ENCODE measurements at places on chromosomes 11 and 22.

DNA sequence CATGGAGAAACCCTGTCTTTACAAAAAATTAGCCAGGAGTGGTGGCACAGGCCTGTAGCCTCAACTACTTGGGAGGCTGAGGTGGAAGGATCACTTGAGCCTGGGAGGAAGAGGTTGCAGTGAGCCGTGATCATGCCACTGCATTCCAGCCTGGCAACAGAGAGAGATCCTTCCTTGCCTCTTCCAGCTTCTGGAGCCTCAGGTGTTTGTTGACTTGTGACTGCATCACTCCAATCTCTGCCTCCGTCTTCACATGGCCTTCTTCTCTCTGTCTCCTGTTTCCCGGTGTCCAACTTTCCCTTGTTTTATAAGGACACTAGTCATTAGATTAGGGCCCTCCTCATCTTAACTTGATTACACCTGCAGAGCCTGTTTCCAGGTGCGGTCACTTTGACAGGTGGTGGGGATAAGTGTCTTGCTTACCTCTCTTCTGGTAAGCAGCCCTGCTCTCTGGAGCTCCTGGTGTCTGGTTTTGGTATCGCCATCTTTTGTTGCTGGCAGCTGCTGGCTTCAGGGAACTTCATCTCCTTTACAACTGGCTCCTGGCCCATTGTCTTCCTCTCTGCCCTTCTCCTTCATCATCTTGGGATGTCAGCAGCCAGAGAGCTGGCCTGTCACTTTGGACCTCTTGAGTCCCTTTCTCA, 8.2 kb upstream of the USP2 start:
- no peak for DNase-seq

DNA sequence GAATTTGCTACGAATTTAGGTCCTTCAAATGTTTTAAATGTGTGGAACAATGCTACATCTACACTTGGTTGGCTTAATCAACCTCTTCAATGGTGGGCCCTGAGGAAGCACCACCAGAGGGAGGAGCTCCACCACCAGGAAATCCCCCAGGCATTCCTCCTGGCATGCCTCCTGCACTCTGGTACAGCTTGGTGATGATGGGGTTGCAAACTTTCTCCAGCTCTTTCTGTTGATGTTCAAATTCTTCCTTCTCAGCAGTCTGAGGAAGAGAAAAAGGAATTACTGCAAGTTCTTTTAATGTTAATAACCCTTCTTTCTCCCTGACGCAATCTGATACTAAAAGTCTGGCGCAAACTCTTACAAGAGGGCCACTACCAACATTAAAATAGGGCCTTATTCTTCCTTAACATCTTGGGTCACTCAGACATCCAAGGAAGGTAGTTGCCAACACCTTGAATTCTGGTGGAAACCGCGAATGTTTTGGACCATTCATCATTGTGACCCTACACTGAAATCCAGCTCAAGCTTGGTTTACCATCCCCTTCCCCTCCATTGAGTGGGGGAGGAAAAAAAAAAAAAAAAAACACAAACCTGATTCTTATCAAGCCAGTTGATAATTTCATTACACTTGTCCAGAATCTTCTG, 4.2 kb downstream of the HSPA8 start:
- DNase-seq: no peak

DNA sequence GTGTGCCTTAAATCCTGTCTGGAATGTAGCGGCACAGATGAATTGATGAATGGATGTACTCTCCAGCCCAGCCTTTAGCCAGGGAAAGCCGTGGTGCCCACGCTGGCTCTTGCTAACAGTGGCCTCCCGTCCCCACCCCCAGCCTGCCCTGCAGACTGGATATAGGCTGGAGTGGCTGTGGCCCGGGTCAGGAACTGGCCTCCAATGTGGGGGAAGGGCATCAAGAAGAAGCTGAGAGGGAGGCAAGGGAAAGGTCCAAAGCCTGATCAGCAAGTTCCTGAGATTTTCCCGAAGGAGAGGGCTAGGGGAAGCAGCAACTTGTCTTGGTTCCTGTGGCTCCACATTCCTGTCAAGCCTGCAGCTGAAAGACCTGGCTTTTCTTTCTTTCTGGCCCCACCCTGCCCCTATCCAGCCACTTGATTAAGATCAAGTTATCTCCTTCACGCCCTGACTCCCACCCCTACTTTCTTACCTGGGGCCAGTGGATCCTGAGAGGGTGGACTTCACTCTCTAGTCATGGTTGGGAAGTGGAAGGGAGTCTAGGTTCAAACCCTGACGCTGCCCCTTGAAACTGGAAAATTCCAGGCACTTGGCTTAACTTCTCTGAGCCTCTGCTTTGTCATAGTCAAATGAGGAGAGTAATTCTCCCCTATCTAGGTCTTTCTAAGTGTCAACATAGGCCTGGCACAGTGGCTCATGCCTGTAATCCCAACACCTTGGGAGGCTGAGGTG, 11.0 kb upstream of the MICALL1 start:
- no peak for DNase-seq

- no peak for DNase-seq
Measured at GRCh38 chr11:41866525-41866924, 407.1 kb upstream of the LRRC4C start.

DNA sequence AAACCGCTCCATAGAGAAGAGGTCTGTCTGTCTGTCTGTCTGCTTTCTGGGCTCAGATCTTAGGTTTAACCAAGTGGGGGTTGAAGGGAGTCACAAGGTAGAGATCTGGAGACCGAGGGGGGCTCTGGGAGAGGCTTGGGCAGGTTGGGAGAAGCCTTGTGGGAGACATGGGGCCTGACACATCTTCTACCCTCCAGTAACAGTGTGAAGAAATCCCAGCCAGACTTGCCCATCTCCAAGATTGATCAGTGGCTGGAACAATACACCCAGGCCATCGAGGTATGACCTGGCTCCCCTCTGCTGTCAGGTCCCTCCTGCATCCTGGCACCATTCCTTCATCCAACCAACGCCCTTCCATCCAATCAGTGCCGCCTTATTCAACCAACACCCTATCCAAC, 7.4 kb downstream of the PRR33 start:
- DNase-seq: no peak

GRCh38 chr11:121086866-121087265, 14.2 kb upstream of the TECTA start:
- DNase-seq: no peak

DNA sequence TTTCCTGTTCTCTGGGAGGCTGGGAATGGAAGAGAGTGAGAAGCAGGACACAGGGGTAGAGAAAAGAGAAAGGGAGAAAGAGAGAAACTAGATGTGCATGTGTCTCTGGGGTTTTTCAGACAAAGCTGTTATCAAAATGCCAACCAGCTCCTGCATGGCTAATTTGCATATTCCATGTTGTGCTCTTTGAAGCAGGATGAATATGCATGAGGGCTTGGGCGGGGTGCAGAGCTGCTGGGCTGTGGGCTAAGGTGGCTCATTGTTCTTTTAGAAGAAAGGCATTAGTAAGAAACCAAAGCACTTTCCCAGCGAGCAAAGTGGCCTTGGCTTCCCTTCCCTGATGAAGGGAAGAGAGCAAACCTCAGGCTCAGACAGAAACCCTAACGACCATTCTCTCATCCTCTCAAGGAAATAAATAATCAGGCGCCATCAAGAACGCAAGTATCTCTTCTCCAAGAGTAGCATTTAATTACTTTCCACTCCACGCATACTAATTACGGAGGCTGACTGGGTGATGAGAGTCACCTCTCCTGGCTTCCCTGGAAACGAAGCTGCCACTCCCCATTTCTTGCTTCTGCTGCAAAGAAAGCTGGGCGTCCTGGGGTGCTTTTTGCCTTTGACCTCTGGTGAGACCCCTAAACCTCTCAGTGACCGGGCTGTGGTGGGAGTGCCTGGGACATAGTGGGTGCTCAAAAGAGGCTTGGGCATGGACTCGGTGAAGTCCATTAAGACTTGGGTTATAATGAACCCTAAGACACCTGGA, 54.2 kb downstream of the FEZ1 start:
- DNase-seq: no peak

- no peak for DNase-seq
Measured at GRCh38 chr11:12430351-12430750, 53.0 kb downstream of the PARVA start.

GRCh38 chr22:21714059-21714770, 21.4 kb downstream of the YPEL1 start:
- no peak for DNase-seq

DNA sequence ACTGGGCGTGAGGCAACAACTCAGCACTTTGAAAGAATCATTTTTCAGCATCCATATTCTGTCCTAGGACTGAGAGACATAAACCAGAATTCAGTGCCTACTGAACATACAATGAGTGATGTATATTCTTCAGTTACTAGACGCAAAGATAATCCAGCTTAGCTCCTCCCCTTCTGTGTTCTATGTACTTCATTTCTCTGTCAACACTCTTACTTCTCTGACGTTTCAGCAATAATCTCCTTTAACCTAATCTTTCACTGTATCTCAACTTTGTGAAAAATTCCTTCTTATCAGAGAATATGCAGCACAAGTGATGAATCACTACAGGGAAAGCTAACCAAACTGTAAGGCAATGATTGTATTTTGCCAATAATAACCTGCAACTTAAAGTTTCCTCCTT, 2.5 kb upstream of the OR51B5 start:
- DNase-seq: no peak

DNA sequence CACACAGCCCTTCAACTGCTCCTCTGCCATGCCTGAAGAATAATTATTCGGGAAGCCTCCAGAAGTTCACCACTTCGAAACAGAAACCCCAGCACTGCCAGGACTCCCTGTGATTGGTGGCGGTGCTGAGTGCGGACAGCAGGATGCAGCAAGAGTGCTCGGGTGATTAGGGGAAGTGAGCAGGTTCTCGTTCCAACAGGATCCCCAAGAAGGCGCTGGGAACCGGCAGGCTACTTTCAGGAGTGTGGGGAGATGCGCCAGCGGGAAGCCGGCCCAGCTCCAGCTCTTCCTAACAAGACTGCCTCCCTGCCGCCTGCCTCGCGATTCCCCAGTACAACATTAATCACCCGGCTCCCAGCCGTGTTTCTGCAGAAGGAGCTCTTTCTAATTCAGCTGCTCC, 630.2 kb downstream of the BRD1 start:
- no peak for DNase-seq

Data from stimulated activated CD8-positive, alpha-beta memory T cell treated with anti-CD3 and anti-CD28 coated beads, Interleukin-7, amount 100 ng/mL, for 1 hour (primary cell).